ENCODE measurements at places on chromosomes 5 and 9.

- peak; percentile 92 for DNase-seq
These were observed at the start of gene NIPSNAP3A for GRCh38 chr9:104747565-104748358. Gene NIPSNAP3A, plus strand, starts transcription at chr9:104747683. Its CDS starts 110 bp downstream, at chr9:104747793.

DNA sequence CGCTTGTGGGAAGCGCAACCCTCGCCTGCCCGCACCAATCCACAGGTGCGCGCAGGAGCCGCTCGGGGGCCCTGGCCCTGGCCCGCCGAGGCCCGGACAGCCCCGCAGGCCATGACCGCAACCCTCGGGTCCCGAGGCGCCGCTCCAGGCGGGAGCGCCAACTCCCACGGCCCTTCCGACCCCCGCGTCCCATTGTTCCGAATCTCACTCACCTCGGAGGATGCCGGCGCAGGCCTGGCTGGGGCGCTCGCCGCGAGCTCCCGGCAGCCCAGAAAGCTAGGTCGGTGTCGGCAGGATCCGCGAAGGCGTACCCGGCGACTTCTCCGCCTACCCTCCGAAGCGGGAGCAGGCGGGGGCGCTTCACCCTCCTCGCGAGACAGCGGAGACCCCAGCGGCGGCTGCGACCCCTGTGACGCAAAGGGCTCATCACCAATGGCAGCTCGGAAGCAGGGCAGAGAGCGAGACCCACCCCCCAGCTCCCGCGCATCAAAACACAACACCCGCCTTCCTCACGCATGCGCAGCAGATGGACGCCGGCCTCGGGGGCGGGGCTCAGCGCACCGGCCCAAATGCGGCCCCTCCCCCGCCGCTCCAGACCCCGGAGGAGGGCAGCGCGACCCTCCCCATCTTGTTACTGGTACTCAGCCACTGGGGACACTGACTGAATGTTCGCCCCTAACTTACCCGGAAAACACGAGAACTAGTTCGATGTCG is 1.4 kb upstream of the SMIM27 start:
- peak; percentile 97 for DNase-seq

DNA sequence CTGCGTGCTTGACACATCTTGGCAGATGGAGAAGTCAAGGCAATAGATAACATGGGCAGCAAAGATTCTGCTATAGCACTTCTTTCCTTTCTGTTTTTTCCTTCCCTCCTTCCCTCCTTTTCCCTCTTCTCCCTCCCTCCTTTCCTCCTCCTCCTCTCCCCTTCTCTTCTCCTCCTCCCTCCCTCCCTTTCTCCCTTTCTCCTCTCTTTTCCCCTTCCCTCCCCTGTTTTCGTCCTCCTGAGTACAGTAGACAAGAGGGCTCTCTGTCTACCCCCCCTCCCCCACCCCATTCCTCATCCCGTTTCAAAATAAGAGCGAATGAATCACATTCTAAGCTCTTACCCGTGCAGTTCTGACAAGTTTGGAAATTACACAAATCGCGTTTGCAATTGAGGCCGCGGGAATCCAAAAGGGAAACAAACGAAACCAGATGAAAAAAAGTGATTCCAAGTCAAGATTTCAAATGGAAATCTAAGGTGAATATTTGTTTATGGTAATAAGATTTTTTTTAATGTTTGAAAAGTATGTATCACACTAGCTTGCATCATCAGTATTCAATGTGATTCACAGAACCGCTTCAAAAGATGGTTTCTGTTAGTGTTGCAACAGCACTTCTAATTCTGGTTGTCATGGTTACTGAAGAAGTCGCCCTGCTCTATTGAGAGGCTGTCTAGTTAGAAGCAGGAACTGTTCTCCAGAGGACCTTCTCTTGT is 1.3 kb downstream of the NIM1K start:
- DNase-seq = peak; percentile 39

DNA sequence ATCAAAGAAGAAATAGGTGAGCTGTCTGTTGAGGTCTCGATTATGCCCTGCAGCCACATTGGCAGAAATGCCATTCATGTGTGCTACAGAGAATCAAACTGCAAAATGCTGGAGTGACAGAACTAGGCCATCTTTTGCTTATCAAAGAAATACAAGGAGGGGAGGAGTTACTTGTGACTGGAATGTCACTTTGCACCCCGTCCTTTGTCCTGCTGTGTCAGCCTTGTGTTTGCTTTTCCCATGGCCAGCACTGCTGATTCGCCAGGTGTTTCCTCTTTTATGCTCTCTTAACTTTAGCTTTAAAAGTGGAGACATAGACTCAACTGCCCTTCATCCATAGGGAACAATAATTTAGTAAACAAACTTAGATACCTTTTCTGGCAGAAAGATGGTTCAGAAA is 54.3 kb downstream of the SLC46A2 start:
- no peak for DNase-seq

- no peak for DNase-seq
These were observed 71.1 kb upstream of the LRRTM2 start for GRCh38 chr5:138946241-138946623.

- peak; percentile 65 for DNase-seq
These were observed 81.7 kb upstream of the ZBTB43 start for GRCh38 chr9:126722922-126723806.

GRCh38 chr5:14732991-14733390 is 68.5 kb downstream of the OTULIN start:
- no peak for DNase-seq

- no peak for DNase-seq
These were observed 2.8 kb downstream of the RXRA start for GRCh38 chr9:134328841-134329575.

GRCh38 chr9:5042661-5043178 is 57.6 kb downstream of the JAK2 start:
- DNase-seq = no peak

- DNase-seq = no peak
These were observed 35.3 kb upstream of the IQGAP2 start for GRCh38 chr5:76367623-76368371.

- DNase-seq = no peak
These were observed 7.7 kb downstream of the CXXC5 start for GRCh38 chr5:139655727-139656271.

- no peak for DNase-seq
These were observed 159.8 kb downstream of the ZSWIM6 start for GRCh38 chr5:61491861-61492260.

DNA sequence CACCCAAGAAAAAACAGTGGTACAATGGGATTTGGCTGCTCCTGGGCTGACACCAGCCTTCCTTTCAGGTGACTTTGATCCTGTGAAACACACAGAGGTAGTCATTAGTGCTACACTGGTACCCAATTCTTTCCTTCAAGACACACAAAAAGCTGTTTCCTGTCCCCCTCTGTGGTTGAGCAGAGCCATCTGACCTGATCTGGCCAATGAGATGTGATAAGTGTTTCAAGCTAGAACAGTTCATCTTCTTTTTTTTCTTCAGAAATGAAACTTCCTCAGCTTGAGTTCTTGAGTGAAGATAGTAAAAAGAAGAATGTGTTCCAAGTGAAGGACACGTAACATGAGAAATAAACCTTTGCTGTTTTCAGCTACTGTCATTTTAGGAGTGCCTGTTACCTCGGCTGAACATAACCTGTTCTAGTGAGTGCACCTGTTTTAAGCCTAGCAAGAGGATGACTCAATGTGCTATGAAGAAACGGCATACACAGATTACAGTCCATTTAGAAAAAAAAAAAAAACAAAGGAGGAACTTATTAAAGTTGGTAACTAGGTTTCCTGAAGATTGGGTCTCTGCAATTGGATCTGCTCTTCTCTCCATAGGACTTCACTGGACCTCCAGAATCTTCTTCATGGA is 287.8 kb downstream of the GAS1 start:
- no peak for DNase-seq

DNA sequence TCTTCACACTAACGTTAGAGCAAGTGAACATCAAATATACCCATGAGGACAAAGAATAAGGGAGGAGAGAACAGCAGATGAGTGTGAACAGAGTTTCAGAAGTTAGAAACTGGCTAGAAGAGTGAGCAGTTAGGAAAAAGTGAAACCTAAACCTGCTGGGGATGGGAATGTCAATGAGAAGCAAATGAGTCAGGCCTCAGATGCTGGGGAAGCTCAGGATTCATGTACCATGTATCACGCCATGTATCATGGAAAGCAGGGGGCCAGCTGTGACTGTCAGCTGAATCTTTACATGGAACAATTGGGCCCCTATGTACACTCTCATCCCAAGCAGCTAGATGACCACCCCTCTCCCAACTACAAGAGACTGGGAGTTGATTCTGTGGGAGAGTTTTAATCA is 16.2 kb downstream of the GDF9 start:
- DNase-seq = no peak

- no peak for DNase-seq
These were observed 21.7 kb downstream of the FER start for GRCh38 chr5:108769352-108769751.

DNA sequence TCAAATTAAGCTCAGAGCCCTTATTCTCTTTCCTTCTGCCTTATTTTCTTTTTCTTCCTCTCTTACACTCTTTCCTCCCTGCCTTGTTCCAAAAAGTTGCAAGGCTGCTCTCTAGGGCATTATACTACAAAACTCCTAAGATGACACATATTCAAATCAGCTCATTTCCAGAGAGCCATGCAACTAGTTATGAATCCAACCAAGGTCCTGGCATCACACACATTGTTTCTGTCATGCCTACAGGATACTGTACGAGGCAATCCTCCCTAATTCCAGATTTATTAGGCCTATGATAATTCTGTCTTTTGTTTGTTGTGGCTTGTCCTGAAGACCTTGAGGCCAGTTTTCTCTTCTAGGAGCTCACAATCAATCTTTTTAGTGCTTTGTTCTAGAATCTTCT is 87.0 kb upstream of the TBCA start:
- DNase-seq = no peak

DNA sequence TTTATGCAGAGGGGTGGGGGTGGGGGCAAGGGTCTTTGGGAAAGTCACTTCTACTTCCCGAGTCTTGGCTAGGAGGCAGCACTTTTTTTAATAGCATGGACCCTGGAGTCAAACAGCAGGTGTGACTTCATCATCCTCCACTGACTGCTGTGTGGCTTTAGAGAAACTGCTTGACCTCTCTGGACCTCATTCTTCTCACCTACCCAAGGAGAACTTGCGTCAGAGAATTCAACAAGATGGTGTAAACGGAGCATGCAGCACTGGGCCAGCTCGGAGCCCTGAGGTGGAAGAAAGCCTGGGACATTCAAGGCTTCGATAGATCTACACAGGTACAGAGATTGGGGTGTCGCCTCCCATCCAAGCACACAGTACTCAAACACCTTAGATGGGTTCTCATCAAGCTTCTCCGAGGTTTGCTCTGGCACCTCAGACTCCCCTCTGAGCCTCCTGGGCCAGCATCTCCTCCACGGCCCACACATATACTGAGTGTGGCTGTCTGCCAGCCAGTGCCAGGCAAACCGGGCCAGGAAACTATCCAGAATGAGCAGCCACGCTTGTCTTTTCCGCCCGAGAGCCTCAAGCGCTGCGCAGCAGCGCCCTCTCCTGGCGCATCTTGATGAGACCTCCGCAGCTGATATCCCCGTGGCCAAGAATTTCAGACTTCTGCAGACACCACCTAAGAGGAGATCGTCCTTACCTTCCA is 4.6 kb upstream of the SLC25A48 start:
- no peak for DNase-seq

- DNase-seq = no peak
These were observed 26.6 kb downstream of the GRAMD2B start for GRCh38 chr5:126449751-126450271.

- no peak for DNase-seq
These were observed 226.9 kb downstream of the CACNA1B start for GRCh38 chr9:138104251-138105122.

- peak; percentile 42 for DNase-seq
These were observed 16.7 kb upstream of the COMMD10 start for GRCh38 chr5:116068028-116068632.

DNA sequence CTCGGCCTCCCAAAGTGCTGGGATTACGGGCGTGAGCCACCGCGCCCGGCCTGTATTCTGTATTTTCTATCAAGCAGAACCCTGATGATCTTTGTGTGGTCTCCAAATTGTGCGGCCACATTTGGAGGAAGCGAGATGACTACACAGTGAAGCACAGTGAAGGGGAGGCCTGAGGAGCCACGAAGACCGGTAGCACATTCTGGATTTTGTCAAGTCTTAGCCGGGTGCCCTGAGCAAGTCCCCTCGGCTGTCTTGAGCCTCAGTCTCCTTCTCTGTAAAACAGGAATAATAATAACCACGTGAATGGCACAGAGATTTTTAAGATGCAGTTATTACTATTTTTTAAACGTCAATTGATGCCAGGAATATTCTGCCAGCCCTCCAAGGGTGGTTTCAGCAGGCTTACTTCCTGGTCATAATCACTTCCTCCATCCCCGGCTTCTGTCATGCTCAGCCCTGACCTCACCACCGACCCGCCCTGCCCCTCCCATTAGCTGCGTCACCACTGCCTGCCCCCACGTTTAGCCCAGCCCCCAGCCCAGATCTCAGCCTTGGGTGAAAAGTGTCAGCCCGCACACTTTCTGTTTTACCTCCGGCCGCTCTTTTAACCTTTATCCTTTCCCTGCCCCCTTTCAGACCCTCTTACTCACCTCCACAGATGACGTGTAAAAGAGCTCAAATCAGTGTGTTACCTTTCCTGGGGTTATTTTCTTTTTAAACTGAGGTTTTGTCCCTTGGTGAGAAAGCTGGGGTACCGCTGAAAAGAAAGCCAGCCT is 27.0 kb upstream of the ERGIC1 start:
- peak; percentile 86 for DNase-seq

DNA sequence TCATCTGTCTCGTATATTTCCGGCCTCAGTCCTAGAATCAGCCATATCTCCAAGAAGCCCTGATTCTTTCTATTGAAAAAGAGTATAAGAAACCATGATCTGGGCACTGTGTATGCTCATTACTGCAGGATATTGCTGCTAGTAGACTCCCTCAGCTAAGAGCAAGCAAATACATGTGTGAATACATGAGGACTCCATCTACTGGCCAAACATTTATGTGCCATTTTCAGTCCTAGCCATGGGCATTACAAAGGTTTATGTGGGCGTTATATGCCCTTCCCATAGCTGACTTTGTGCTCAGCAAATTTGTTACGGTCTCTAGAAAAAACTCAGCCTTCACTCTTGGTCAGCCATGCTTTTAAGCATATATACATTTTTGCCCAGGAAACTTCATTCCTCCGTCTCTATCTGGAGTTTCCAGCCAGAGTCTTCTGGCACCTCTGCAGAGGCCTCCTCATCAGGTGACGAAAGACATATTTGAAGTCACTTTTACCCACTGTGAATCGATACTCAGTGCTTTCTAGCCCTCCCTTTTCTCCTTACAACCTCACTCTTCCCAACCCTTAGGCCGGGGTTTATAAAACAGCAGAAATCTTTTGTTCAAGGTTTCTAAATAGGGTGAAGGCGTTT is 1495.6 kb upstream of the CDH6 start:
- DNase-seq = no peak

DNA sequence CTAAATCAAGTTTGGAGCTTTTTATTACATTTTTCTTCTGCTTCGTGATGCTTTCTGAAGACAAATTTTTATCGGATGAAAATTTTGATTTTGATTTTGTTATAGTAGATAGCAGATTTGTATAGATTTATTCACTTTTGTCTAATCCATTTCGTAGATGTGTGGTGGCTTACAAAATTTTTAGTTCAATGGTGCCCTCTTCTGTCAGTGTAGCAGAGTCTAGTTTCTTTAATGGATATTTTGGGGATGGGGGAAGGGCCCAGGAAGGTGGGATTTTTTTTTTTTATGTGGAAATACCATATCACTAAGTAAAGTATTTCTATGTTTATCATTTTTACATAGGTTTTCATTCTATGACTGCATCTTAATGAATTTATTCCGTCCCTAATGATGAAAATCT is 259.9 kb upstream of the TARS1 start:
- no peak for DNase-seq
